Karpas-422 (cell line): ENCODE measurements at places on chromosomes 12 and 14.

DNA sequence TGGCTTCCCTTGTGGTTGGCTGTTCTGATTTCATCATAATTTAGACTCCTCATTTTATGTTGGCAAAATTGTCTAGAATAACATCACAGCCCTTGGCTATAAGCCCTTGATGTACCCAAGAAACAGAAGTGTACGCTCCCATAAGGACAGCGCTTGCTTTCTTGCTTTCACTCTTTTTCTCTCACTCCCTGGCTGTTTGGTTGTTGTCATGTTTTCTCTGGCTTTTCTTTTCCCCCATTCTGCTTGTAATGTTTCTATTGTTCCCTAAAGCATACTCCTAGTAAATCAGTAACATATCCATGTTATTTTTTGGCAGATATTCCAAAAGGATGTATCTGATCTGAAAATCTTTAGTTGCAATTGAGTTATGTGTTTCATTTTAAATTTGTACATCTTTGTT is 530.5 kb downstream of the NOVA1 start:
- no peak for DNase-seq

GRCh38 chr14:93046705-93047050 is 69.0 kb downstream of the ITPK1 start:
- DNase-seq = no peak

DNA sequence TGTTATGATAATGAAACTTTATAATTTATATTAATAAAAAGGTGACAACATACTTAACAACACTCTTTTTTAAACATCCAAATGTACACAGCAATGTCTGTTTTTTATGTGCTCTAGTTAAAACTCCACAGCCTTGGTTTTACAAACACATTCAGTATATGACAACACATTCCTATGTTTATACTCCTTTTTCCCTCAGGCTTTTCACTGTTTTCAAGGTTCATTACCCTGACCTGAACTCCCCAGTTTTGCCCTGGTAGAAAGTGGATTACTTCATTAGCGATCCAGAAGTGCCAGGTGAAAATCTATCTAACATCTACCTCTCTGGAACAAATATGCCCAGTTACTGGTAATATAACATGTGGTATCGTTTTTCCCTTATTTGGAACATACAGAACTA is 340.2 kb upstream of the DDHD1 start:
- no peak for DNase-seq

- no peak for DNase-seq
Measured at GRCh38 chr12:12039897-12040296, 30.8 kb upstream of the BCL2L14 start.

- peak; percentile 73 for DNase-seq
Measured at GRCh38 chr12:47071241-47071852, 8.1 kb upstream of the PCED1B start.
